ENCODE measurements at places on chromosomes 2 and 18. TPM values are rescaled to one million over a fixed set of nuclear protein-coding genes. Genes with fewer than 3 reads are reported as not detected.

DNA sequence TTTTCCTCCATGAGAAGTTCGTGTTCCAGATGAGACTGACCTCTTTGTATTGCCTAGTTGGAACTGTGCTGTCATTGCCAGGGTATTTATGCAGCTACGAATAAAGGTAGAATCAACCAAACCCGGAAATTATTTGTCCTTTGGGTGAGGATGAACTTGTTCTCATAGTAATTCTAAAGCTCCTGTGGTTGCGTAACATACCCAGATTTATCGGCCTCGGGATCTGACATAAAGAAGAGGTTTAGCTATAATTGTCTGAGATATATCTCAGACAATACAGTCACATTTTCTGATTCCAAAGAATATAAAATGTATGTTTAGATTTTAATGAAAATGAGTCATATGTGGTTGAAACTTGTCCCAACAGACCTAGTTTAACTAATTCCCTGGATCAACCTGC lies 628.7 kb upstream of the LINC00305 start:
- DNase-seq: no peak

- no peak for DNase-seq
Measured at GRCh38 chr2:43488737-43489136, 107.1 kb downstream of the THADA start.

The DUSP2 gene
- total RNA-seq: 18.0 TPM

DNA sequence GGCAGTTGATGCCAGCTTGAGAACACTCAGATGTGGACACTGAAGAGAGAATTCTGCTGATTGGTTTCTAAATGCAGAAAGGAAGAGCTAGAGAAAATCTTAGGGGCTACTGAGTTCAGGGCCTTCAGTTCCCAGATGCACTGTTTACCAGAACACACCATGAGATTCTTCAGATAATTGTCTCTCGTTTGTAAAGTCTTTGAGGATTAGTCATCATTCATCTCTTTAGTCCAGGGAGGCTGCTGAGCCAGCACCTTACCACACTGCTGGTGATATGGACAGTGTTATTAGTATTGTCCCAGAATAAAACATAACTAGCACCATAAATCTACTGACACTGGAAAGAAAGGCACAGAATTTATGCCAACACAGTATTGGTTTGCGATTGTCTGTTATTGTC lies 690.8 kb upstream of the CELF4 start:
- no peak for DNase-seq

DNA sequence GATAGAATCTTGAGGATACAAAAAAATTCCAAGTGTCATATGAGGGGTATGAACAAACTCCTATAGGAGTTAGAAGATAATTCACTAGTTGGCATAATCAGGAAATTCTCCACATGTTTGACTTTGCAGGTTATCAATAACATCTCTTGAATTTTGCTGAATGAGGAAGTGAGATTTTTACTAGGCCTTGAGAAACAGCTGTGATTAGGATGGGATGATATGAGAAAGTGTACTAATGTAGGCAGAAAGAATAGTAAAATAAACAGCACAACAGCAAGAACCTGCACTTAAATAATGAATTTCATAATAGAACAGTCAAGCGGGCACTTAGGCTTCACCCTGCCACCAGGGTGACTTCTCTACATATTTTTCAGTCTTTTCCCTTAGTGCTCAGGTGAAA lies 570.8 kb upstream of the CRIM1 start:
- no peak for DNase-seq

DNA sequence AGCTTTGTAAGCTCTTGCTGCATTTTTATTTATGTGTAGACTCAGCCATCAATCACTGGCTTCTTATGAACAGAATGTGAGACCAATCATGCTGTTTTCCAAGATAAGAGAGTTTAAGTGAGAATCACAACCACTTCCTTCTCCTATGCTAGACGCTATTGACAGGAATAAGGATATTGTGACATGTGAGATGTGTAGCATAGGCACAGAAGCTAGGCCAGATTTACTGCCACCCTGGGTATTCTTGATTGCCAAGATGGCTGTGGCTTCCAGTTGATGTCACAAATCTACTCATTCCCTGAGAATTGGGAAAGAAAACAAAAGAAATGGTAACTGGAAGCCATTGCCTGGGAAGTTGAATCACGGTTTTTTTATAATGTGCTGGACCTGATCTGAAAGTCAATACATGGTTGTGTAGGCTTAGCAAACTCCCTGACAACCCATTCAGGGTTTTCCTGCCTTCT lies 49.9 kb downstream of the RAB27B start:
- no peak for DNase-seq

- DNase-seq: no peak
Measured at GRCh38 chr2:70340761-70341476, 39.1 kb upstream of the FAM136A start.

DNA sequence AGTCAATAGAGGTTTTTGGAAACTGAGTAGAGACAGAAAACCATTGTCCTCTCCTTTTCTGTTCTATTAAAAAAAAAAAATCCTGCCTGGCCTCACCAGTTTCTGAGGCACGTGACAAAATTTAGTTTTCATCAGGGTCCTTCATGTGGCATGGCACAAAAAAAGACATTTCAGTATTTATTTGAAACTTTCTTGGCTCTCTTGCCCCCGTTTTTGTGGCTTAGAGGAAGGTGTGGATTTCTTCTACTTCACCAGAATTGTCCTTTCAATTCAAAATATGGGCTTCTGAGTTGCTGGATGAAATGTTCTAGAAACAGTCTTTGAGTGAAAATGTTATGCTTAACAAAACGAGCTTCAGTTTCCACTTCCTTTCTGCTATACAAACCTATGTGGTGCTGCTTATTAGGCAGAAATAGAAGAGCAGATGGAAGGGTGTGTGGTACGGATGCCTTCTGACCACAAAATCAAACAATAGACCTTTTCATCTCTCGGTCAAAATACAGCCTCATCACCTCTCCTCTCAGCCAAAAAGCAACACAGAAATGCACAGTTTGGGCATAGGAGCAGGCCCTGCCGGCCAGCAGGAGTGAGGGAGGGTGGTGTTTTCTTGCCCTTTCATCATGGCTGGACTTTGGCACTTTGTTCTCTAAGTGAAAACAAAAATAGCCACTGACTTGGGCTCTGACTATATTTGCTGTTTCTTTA lies 89.2 kb downstream of the SH3RF3 start:
- DNase-seq: no peak

- DNase-seq: no peak
Measured at GRCh38 chr2:144511937-144512336, 8.0 kb downstream of the ZEB2 start.

GRCh38 chr2:137935591-137935990 lies 28.7 kb upstream of the HNMT start:
- no peak for DNase-seq

DNA sequence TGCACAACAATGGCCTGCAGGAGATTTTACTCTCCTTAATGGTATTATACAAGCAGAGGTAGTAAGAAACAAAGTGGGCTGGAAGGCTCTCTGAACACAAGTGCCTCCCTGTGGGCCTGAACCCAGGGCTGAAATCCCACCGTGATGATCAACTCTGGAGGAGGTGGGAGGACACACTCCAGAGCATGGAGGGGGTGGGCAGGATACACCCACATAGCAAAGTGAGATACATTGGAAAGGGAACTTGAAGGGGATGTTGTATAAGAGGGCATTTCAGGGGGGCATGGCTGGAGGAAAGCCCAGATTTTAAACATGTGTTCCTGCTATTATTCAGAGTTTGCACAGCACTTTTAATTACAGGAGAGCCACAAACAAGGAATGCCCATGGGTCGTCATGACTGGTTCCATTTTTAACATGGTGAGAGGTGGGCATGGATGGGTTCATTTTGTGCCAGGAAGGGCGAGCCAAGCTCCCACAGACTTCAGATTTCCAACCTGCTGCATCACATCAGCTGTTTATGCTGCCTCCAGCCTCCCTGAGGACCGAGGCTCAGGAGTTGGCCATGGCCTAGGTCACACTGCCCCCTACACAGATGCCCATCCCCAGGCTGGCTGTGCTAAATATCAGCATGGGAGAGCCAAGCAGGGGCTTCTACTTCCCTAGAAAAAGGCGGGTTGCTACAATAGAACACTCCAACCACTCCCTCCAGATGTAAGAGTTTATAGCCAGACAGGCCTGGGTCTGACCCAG lies 416.2 kb upstream of the ID2 start:
- no peak for DNase-seq

GRCh38 chr18:58998401-58999203 lies 133.9 kb downstream of the ZNF532 start:
- DNase-seq: peak; percentile 72

DNA sequence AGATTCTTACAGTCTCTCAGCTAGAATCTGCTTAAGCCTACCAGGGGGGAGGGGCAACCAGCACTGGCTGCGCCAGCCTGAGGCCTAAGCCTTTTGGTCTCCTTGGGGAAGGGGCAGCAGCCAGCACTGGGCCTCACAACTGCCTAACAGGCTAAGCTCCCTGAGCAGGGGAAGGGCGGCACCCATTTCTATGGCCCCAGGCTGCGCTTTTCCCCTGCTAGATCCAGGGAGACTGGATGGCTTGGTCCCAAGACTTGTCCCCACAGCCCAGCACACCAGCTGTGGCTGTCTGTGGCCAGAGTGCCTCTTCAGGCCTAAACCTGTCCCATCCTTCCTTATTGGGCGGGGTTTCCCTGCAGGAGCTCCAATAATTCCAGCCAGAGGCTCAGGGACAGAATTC lies 1230.3 kb upstream of the CRIM1 start:
- no peak for DNase-seq

The EFHD1 gene
- total RNA-seq: 46.8 TPM

DNA sequence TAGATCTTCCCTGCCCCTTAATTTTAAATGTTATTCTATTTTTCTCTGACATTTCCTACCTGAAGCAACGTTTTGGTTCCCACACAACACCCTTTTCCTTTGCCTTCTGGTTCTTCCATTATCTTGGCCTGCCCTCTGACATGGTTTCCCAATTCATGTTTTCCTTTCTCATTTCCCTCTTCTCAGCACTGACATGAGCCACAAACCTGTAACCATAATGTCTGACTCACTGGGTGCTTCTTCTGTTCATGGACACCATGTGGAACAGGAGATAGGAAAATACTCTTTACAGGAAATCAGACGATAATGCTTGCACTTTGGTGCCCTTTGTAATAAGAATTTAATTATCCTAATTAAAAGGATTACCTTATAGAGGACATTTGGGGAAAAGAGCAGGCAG lies 142.0 kb downstream of the ZEB2 start:
- DNase-seq: no peak
